Mucosa of gallbladder (tissue), 1 donor: ENCODE measurements at places on chromosomes 12 and 14.
A peak's percentile ranks its signal among the peaks of the same experiment; 100 is the strongest.

- DNase-seq = no peak
Measured at GRCh38 chr14:93056840-93057585, 58.7 kb downstream of the ITPK1 start.

GRCh38 chr14:87640553-87640952 is 352.4 kb downstream of the GALC start:
- no peak for DNase-seq

DNA sequence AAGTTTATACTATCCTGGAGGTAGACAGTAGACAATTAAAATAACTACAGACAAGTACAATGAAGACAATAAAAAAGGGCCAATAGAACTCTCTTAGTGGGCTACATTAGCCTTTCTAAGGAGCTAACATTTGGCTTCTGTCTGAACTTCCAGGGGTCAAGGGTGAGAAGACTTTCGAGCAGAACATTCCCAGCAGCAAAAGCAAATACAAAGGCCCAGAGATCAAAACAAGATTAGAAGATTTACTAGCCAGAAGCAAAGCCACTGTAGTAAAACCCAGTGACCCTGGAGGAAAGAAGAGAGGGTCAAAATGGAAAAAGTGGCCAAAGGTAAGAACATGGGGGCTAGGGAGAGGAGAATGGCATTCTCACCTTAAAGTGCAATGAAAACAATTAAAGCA is 63.2 kb downstream of the ATP2B1 start:
- DNase-seq = no peak

DNA sequence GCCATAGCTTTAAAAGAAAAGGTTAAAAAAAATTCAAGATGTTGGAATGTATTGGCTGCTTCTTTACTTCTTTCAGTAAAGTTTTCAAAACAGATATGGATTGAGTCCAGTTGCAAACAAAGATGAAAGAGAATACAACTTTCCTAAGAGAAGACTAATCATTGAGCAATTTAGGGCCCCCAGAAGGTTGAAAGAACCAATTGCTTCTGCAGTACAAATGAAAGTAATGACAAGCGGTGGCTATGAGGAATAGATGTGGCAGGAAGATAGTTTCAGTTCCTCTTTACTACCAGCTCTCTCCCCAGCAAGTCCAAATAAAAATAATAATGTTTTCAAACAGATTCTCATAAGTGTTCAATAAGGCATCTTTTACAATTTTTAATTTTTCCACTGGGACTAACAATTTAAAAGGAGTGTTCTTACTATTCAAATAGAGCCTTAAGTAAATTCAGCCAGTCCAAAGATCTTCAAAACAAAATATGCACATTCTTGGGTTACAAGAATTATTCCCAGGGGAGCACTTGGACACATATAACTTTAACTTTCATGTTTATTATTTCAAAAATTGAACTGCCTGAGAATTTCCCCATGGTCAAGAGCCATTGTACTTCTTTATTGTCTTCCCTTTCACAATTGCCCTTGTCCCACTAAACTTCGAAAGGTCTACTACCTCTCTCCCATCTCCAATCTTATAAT is 62.3 kb upstream of the PPP1R12A start:
- no peak for DNase-seq

DNA sequence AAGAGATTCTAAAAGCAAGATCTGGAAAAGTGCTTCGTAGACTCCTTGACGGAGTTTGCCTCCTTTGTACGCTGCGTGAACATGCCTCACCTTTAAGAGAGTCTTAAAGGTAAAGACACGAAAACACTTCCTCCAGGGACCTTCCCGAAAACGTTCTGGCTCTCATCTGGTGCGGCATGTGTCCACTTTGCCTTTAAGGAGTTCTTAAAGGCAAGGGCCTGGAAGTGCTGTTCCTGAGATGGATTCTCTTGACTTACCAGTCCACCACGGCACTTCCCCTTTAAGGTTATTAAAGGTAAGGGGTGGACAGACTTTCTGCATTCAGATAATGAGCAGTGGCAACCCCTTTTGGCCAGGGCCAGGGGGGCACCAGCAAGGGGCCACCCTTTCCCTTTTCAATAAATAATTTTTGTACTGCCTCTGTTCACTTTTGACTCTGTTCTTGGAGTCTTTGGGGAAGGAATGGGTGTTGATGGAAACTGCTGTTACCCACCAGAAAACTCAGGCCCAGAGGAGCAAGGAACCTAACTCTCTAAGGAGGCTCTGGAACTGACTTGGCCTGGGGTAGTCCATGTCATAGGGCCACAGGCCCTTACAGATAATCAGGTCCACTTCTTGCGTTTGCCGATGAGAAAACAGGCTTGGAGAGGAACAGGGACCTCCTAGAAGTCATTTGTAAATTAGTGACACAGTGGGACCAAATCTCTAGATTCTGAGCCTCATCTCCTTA is 4.4 kb downstream of the REM2 start:
- DNase-seq = peak; percentile 79

DNA sequence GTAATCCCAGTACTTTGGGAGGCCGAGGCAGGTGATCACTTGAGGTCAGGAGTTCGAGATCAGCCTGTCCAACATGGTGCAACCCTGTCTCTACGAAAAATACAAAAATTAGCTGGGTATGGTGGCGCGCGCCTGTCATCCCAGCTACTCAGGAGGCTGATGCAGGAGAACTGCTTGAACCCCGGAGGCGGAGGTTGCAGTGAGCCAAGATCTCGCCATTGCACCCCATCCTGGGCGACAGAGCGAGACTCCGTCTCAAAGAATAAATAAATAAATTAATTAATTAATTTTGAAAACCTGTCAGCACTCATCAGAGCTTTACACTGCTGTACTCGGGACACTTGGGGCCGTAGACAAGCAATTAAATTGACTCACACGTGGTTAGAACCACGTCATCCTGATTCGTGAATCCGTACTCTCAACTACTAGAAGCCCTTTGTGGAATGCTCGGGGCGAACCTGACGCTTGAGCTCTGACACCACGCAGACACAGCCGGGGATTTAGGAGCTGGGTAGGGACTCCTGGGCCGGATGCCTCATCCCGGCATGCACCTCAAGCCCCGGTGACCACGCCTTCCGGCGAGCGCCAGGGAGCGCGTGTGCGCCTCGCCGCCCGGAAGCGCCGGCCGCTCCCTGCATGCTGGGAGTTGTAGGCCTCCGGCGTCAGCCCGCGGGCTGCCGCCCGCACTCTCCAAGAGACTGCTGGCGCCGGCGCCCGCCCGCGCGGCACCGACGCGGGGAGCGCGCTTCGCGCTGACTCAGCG is at the start of gene XPOT:
XPOT (plus strand) TSS at position 686 of the 763 bp plus-strand sequence. CDS start 5,644 bp downstream, outside the sequence.
- peak; percentile 94 for DNase-seq

DNA sequence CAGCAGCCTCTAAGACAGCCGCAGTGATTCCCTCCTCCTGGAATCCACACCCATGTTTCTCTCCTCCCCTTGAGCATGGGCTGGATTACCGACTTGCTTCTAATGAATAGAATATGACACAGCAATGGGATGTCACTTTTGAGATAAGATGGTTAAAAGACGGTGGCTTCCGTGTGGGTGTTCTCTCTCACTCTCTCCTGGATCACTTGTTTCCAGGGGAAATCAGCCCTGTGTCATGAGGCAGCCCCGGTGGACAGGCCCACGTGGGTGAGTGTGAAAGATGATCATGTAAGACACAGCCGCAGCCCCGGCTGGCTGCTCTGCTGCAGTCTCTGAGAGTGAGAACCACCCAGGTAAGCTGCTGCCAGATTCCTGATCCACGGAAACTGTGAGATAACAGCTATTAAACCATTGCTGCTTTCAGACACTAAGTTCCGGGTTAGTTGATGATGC is 10.7 kb downstream of the MOAP1 start:
- no peak for DNase-seq

DNA sequence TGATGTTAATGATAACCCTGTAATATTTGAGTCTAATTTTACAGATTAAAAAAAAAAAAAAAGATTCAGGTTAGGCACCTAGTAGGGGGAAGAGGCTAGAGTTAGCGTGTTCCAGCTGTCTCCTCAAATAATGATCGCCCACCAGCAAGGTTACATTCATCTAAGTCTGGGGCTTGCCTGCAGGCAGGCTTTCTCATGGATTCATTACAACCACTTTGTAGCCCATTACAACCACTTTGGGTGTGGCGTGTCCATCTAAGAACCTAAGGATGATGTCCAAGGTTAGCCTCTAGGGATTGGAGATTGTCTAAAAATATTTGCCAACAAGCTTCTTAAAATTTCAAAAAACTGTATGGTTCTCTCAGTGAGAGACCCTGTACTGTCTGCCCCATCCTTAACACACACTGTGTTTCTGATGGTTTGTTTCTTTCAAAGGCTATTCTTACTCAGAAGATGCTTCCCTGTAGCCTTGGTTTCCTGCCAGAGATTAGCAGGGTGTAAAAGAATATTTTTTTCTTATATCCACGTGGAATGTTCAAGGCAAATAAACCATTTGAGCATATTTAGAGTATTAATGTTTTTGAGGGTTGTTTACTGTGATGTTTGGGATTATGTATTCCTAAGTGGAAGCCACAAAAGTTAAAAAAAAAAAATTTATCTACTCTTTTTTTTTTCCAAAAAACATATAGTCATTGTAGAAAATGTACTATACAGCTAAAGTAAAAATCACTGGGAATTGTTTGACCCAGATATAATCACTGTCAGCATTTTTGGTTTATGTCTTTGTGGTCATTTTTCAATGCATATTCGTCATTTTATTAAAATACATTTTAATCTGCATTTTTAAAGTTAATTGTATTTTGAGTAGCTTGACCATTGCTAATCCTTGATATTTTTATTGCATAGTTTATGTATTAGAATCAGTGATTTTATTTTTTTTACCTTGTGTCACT is 1.7 kb downstream of the DYNC1H1 start:
- DNase-seq = no peak

GRCh38 chr12:47808050-47808449 is 11.7 kb downstream of the HDAC7 start:
- no peak for DNase-seq

- no peak for DNase-seq
Measured at GRCh38 chr12:45912774-45913173, 77.6 kb downstream of the SCAF11 start.

- DNase-seq = no peak
Measured at GRCh38 chr12:111316671-111317070, 52.2 kb downstream of the PHETA1 start.

GRCh38 chr12:85188619-85189018 is 91.4 kb upstream of the ALX1 start:
- no peak for DNase-seq

- DNase-seq = no peak
Measured at GRCh38 chr12:81123611-81124010, 45.7 kb downstream of the ACSS3 start.

DNA sequence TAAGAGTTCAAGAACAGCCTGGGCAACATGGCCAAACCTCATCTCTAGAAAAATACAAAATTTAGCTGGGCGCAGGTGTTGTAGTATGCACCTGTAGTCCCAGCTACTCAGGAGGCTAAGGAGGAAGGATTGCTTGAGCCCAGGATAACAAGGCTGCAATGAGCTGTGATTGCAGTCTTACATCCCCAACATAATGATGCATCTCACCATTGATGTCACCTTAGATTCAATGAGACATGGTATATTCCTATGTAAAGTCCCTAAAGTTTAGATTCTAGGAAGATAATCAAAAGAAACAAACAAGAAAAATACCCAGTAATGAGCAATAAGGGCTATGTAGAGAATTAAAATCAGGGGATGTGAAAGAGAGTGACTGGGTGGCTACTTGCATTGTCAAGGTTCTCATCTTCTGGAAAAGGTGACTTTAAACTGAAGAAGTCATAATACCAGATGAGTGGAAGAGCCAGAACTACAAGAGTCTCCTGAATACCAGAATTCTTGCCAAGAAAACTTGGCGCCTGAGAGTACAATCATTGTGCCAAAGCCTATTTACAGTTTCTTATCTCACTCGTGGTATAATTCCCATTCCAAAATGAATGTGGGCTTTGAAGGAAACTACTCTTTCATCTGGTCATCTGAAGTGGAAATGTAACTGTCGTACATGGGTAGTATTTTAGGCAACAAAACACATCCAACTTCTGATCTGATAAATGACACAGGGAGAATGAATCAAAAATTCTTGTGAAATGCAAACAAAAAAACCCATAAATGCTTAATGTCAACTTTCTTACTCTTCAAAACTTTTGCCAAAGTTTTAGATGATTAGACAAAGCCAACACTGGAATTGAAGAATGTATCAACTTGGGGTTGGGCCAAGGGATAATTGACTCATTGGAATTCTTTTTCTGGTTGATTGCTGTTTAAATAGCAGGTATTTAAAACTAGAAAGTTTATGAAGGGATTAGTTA is 81.1 kb upstream of the ST8SIA1 start:
- no peak for DNase-seq

GRCh38 chr12:83753205-83753604 is 1066.5 kb downstream of the TMTC2 start:
- no peak for DNase-seq

GRCh38 chr12:122659579-122659978 is 43.6 kb downstream of the HCAR2 start:
- DNase-seq = no peak
